ENCODE measurements at places on chromosomes 13 and 19.

DNA sequence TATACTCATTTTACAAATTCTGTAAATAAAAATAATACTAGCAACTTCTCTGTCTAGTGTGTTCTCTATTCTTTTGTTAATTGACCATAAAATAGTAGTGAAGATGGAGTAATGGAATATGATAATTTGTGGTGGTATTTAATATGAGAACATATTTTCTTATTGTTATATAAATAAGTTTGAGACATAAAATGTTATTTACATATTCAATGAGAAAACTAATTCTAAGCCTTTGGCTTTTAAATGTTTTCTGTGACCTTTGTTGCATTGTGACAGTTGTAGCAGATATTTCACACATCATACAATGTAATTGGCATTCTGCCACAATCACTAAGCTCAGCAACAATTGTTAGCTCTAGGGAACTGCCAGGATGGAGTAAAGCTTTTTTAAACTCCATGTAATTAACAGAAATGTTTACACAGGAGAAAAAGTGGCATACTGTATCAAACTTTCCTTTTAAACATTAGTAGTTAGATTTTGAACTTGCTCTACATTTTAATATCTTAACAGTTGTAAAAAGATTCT lies 562.1 kb upstream of the PCDH9 start:
- no peak for DNase-seq

DNA sequence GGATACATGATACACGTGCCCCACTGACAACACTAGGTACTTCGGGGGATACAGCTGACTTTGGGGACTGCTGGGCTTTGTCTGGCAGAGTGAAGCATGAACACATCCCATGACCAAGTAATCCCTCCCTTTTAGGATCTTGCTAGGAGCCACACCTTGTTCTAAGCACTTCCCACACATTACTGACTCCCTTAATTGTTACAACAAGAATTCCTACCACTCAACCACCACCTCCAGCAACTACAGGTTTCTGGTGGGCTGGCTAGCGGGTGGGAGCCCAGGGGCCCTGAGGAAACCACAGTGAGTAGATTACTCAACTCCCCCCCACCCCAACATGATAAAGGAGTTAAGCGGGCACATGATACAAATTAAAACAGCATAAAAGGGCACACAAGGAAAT lies 7.2 kb upstream of the SLC35E1 start:
- no peak for DNase-seq

- DNase-seq, result no peak
Observed at GRCh38 chr19:54415901-54416673, 823 bp downstream of the TTYH1 start.

- DNase-seq, result no peak
Observed at GRCh38 chr13:110116072-110116487, 190.9 kb downstream of the COL4A1 start.

DNA sequence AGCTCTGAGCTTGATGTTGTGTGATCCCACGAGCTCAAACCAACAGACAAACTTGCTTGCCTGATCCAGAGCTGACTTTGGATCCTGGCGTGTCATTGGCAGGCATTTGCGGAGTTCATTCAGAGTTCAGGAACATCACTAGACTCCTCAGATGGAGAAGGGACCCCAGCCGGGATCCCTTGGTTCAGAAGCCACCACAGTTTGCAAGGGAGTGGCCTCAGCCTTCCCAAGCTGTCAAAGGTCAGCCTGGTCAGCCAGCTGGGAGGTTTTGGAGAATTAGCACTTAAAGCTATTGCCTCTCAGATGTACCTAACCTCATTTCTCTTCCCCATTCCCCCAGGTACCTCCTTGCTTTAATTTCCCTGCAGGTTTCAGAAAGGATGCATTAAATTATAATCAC lies 208.8 kb upstream of the SOX21 start:
- DNase-seq, result no peak

DNA sequence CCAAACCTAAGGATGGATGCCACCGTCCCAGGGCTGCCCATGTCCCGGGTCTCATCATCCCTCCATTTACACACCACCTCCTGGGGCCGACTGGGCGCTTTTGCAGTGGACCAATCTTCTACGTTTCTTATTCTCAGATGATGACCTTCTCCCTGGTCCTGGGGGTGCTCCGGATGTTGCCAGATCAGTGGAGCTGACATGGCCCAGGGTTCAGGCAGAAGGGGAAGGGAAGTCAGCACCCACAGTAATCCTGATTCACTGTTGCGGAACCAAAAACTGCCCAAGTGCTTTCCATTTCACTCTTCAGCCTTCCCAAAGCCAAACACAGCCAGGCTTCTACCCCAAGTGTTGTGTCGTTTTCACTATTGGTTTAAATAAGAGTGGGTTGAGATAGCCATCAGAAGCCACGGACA lies 29.8 kb downstream of the RAB20 start:
- DNase-seq, result no peak

GRCh38 chr13:28246891-28247290 lies 108.5 kb downstream of the PAN3 start:
- no peak for DNase-seq

GRCh38 chr13:60765700-60766411 lies 368.8 kb downstream of the TDRD3 start:
- no peak for DNase-seq

- peak; percentile 40 for DNase-seq
Observed at GRCh38 chr13:41546372-41547190, 89.2 kb downstream of the RGCC start.

- no peak for DNase-seq
Observed at GRCh38 chr13:51257187-51257586, 35.0 kb downstream of the FAM124A start.

- DNase-seq, result no peak
Observed at GRCh38 chr19:8392017-8392591, 1.9 kb downstream of the RAB11B start.

- DNase-seq, result no peak
Observed at GRCh38 chr13:40590112-40590862, 76.2 kb downstream of the FOXO1 start.

DNA sequence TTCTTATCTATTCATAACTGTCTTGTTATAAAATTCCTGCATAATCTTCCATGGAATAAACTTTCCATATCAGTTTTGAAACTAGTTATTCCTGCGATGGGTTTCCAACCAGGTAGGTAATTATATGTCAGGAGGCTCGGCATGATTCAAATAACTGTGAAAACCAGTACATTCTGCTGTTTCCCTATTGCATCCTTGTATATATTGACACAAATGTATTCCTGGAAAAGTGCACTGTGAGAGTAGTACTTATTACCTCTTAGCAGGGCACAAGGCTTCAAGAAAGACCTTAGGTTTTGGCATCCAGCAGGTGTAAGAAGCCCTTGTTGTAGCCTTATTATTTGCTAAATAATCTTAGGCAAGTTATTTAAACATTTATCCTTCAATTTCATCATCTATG lies 1131.3 kb upstream of the ATXN8OS start:
- DNase-seq, result no peak

- no peak for DNase-seq
Observed at GRCh38 chr13:100091391-100091790, 2.5 kb downstream of the PCCA start.

- DNase-seq, result no peak
Observed at GRCh38 chr13:96540670-96541069, 450.8 kb downstream of the HS6ST3 start.

GRCh38 chr19:2547033-2547680 lies 71.2 kb downstream of the GADD45B start:
- no peak for DNase-seq

DNA sequence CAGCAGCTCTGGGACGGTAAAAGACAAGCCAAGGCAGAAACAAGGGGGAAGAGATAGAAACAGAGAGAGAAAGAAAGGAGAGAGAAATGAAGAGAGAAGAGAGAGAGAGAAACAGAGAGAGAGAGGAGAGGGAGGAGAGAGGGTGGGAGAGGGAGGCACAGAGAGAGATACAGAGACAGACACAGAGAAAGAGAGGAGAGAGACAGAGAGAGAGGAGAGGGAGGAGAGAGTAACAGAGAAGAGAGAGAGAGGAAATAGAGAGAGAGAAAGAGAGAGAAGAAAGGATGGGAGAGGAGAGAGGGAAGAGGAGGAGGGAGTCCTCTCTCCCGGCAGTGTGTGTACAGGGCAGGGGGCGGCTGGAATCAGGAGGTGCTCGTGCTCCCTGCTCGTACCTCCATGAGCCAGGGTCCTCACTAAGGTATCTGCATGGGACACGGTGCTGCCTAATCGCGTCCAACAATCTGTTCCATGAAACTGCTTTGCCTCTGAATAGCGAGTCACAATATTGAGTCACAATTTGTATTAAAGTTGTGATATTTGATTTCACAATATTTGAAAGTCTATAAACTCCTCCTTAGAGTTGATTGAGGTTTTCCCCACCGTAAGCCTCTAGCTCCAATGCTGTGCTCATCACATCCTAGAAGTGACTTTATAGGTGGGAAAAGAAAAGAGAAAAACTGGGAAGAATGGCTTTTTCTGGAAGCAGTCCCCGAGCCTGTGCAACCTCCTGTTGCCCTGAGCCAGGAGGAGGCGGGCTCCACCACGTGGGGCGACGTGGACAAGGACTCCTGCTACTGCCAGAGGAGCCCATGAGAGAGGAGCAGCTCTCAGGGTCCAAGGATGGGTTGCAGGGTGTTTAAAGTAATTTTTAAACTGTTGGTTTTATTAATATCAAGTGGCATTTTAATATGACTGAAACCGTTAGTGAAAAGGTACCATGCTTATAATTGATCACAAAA lies 81.7 kb upstream of the ARHGEF7 start:
- DNase-seq, result no peak

- no peak for DNase-seq
Observed at GRCh38 chr19:8481201-8481600, 21.2 kb downstream of the PRAM1 start.

DNA sequence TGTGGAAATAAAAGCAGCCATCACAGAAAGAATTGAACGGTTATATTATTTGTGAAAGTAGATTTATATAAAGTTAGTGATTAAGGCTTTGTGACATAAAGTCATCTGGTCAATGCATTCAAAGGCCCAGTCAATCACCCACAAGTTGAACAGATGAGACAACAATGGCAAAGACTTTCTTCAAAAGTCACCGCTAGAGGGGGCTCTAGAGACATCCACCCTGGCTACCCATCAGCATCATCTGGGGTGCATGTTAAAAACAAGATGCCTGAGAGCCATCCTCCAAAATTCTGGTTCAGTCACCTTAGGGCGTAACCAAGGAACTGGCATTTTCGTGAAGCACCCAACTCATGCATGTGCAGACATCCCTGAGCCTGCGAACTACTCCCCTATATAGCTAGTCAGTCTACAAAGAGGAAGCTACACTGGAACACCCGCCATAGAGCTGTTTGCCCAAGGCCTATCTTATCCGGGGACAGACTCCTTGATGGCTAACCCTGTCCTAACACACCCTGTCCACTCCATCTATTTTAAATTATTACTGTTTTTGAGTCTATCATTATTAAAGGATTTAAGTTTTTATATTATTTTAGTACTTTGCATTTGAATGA lies 970.5 kb downstream of the UQCRFS1 start:
- no peak for DNase-seq

- DNase-seq, result no peak
Observed at GRCh38 chr13:104414181-104414580, 1348.0 kb upstream of the SLC10A2 start.

- DNase-seq, result no peak
Observed at GRCh38 chr13:21289475-21289874, 113.0 kb downstream of the MRPL57 start.

DNA sequence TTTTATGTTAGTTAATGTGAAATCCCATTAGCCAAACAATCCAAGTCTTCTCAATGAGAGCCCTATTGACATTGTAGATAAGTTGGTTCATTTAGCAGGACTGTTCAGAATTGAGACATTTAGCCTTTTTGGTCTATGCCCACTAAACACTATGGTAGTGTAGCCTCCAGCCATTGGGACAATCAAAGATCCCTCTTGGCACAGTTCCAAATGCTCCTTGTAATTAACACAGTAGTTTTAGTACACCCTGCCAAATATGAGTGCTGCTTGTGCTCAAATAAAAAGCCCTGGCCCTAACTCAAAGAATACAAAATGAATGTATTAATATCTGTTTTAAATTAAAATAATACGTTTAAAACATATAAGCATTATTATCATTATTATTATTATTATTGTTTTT lies 15.4 kb upstream of the FAM216B start:
- no peak for DNase-seq

DNA sequence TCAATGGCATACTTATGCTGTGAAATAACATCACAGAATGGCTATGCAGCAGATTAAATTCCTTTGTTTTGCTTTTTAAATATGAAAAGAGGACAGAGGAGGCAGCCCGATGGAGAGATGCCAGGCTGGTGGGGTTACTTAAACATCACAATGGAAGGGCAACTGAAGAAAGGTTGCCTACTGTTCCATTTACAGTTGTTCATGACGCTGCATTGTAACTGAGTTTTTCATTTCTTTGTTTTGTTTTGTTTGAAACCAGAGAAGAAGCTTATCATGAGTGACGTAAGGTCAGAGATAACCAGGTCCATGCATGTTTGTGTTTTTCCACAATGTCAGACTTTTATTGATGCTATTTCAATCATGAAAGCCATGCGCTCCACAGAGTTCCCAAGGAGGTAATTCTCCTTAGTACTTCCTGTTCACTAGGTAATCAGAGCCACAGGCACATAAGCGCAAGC lies 273.8 kb downstream of the LHFPL6 start:
- no peak for DNase-seq

DNA sequence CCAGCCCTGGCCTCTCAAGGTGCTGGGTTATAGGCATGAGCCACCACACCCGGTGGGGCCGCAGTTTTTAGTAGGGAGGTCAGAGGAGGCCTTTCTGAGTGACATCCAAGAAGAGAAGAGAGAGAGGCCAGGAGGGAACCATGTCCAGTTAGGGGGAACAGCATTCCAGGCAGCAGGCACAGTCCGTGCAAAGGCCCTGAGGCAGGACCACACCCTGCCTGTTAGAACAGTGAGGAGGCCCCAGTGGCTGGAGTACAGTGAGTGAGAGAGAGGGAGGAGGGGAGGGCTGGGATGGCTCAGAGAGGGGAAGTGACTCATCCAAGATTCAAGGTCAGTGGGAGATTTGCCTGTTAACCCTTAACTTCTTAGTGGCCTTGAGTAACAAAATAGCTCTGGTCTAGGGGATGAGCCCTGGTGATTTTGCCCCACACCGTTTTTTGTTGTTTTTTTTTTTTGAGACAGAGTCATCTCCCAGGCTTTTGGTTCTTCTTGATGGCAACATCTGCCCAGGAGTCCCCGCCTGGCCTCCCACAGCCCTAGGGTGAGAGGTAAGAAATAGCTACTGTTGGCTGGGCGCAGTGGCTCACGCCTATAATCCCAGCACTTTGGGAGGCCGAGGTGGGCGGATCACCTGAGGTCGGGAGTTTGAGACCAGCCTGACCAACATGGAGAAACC lies 2.7 kb upstream of the PLIN3 start:
- DNase-seq, result peak; percentile 77

DNA sequence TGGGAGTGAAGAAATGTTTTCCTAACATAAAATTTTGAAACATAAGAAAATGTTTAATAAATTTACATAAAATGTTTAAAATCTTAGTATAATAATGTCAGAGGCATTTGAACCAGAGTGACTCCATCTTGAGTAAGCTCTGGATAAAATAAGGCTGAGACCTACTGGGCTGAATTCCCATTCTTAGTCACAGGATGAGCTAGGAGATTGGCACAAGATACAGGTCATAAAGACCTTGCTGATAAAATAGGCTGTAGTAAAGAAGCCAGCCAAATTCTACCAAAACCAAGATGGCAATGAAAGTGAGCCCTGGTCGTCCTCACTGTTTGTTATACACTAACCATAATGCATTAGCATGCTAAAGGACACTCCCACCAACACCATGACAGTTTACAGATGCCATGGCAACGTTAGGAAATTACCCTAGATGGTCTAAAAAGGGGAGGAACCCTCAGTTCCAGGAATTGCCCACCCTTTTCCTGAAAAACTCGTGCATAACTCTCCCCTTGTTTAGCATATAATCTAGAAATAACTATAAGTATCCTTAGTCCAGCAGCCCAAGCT lies 1184.0 kb downstream of the UQCRFS1 start:
- DNase-seq, result no peak

Data from AG09309 (cell line).